ENCODE measurements at places on chromosomes 11 and 22.

GRCh38 chr11:116180806-116181600, 591.8 kb downstream of the BUD13 start:
- DNase-seq, result no peak

GRCh38 chr11:7098235-7098832, 9.5 kb downstream of the RBMXL2 start:
- peak; percentile 72 for DNase-seq

- DNase-seq, result no peak
Observed at GRCh38 chr11:77201370-77201769, 73.3 kb downstream of the MYO7A start.

DNA sequence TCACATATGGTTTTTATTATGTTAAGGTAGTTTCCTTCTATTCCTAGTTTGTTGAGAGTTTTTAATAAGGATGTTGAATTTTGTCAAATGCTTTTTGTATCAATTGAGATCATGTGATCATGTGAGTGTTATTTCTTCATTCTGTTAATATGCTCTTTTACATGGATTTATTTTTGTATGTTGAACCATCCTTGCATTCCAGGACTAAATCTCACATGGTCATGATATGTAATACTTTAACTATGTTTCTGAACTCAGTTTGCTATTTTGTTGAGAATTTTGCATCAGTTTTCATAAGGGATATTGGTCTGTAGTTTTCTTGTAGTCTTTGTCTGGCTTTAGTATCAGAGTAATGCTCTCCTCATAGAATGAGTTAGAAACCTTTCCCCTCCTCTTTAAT, 43.2 kb downstream of the KCNQ1 start:
- DNase-seq, result no peak

DNA sequence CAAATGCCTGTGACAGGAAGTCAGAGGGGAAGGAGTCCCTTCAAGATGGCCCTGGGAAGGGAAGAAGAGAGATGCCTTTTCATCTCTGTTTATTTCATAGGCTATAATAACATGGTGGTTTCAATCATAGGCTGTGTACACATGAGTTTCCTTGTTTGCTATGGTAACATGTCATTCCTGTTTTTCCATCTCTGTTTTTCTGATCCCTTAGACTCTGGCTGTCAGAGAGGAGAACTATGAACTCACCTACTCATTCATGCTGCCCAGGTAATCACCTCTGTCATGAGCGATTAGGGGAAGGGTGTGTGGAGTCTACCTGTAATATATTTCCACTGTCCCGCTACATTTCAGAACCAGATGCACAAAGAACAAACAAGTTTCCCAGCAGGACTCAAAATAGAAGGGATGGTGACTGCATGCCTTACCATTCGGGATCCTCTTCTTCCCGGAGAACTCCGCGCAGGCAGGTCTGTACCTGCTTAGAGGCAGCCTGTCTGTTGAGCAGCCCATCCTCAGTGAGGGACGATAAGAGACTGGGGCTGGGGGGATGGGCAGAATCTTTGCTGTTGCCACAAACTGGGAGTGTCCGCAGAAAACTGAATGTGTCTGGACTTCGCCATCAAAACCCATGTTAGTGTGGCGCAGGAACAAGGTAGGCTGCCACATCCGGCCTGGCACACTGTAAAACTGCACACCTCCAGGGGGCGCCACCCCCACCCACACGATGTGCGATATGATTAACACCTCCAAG, 7.1 kb upstream of the PEX26 start:
- no peak for DNase-seq

- no peak for DNase-seq
Observed at GRCh38 chr11:44334356-44335004, 24.5 kb upstream of the ALX4 start.

DNA sequence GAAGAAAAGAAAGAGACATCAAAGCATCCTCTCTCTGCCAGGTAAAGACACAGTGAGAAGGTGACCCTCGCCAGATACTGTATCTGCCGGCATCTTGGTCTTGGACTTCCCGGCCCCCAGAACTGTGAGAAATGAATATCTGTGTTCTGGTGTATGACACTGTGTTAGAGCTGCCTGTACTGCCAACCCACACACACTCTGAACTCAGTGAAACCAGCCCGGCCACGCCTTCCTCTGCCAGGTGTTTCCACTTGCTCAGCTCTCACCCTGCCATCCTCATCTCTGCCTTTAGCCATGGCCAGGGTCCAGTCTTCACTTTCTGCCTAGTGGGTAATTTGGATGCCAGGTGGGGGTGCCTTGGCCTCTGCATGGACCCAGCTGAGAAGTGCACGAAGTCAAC, 24.0 kb downstream of the CBX7 start:
- no peak for DNase-seq

DNA sequence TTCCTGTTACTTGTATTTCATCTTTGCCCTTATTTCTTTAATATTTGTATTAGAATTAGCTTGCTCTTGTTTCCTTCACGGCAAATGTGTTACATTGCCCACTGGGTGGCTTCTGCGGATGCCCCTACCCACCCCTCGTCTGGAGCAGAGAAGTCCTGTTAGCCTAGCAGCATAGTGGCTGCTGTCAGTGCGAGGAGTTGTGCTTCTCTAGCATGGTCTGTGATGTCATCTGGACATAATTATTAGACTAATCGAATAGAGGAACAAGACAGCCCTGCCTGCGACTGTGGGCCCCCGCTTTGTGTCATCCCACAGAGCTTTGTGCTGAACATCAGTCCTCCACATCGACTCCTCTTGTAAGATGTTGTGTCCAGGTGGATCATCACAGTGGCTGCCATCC, 74.5 kb downstream of the PPP6R3 start:
- no peak for DNase-seq

DNA sequence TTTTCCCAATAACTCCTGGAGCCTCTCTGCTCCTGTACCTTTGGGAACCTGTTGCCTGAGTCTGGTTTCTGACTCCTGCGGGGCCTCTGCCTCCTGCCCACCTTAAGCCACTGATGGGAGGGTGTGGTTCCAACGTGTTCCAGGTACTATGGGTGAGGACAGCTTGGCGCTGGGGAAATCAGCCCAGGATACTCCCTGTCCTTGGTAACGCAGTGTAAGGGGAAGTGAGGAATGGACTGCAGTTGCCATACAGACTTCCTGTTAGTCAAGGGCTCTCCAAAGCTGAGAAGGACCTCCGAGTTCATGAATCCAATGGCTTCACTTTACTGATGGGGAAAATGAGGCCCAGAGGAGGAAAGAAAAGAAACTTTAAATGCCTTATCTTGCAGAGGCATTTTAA, 1.2 kb upstream of the MARK2 start:
- DNase-seq, result no peak

DNA sequence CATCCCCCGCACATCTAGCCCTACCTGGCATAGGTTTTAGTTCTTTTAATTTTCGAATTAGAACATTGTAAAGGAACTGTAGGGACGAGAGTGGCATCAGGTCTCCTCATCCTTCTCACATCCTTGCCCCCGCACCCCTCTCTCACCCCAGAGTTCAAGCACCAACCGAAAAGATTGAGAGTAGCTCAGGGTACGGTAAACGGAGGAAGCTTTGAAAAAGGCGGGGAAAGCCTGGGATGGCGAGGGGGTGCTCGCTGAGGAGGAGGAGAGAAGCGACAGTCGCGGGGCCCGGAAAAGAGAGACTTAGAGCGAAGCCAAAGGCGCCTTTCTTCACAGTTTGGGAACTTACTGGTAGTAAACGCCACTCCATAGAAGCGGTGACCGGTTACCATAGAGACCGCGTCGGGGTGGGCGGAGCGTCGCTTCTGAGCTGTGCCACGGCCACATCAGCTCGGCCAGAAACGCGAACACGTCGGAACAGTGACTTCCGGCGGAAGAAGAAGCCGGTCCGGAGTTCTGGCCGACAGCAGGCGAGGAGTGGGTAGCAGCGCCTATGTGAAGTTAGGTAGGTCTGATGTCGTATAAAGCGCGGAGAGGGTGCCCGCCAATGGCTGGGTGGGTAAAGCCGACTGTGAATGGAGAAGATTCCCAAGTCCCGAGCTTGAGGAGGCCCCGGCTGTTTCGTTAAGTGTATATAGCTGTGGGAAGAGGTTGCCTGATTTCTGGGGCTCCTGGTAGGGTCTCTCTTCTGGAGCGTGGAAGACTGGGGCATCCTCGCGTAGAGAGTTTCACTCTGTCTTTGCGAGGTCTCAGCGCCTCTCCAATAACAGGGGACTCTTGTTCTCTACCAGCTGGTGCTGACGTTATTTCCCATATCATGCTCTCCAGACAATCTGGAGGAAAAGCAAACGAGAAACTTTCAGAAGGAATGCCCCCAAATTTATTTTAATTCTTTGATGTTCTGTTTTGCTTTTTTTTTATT, at the start of the genes DCDC1 and DNAJC24:
Gene DCDC1, minus strand, starts transcription at position 392 of the 982 bp plus-strand sequence. CDS start 41,459 bp downstream, outside the sequence.
Gene DNAJC24, plus strand, starts transcription at position 513 of the 982 bp plus-strand sequence. CDS start 889 bp downstream, outside the sequence.
- DNase-seq, result peak; percentile 96

- DNase-seq, result no peak
Observed at GRCh38 chr11:35786188-35786587, 123.6 kb downstream of the TRIM44 start.

GRCh38 chr22:27990451-27990840, 71.4 kb upstream of the PITPNB start:
- no peak for DNase-seq

- peak; percentile 7 for DNase-seq
Observed at GRCh38 chr22:46996595-46997310, 234.3 kb downstream of the TBC1D22A start.

DNA sequence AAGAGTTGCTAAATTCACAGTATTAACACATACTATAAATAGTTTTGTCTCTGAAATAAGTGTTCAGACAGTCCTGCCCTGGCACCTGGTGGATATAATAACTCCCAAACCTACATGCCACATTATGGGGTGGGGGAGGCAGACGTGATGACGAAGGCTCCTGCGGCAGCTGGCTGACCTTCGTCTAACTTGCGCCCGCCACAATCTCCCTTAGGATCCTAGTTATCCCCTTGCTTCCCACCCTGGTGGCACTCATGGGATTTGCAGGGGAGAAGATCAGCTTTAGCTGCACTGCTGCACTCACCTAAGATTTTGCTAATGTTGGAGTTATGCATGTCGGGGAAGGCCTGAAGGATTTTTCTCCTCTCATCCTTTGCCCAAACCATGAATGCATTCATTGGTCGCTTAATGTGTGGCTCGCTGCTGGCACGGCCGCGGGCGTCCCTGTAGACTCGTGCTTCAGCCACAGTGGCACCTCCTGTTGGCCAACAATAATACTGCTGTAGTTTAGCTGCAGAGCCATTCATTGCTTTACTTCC, 367.6 kb downstream of the SOX6 start:
- DNase-seq, result no peak

DNA sequence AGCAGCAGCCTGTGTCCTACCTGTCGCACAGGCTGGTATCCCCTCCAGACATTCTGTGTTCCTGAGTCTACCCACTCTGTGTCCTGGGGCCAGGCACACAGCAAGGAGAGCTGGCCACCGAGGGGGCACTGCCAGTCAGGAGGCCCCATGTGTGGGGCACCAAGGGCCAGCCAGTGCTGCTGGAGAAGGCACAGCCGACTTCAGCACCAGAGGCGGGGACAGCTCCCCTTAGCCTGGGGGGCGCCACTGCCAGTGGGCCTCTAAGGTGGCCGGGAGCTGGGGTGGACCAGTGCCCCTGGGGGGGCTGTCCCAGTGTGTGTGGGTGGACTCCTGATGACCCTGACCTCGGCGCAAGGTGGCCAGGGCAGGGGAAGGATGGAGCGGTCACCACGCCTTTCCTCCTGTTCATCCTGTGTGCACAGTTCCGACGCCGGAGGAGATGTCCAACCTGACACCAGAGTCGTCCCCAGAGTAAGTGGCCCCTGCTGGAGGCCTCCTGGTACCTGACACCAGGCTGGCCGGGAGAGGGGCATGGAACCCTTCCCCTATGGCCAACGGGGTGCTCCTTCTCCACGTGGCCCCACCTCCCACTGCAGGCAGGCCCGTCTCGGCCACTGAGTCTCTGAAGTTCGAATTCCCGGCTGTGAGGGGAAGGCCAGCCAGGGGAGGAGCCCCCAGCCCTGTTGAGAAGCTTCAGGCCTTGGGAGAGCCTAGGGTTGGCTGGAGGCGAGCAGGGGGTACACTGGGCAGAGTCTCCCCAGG, 35.4 kb downstream of the MOB2 start:
- DNase-seq, result no peak

- no peak for DNase-seq
Observed at GRCh38 chr22:32682990-32683389, 118.5 kb upstream of the TIMP3 start.

- peak; percentile 99 for DNase-seq
Observed at GRCh38 chr11:117316197-117316961, at the start of gene BACE1. BACE1 (minus strand) TSS chr11:117316256; CDS start chr11:117315795, 461 bp downstream.

GRCh38 chr11:121571506-121571905, 118.7 kb upstream of the SORL1-AS1 start:
- DNase-seq, result no peak
